ENCODE measurements at places on chromosomes 6 and 20.
A peak's percentile ranks its signal among the peaks of the same experiment; 100 is the strongest.

DNA sequence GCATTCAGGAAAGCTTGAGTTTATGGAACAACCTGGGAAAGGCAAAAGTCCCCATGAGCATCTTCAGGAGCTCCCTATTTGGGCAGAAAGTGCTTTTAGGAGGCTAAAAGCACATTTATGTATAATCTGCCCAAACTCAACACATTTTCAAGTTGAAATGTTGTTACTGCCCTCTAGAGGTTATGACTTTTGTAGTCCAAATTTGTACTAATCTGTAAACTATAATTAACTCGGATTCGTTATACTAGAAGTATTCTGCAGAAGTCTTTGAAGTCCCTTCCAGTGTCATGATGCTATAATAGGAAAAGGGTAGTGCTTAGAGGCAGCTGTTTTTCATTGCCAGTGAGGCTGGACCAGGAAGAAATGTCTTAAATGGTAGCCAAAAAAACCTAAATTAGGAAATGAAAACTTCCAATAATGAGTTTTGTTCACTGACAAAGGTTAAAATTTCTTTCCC lies 44.8 kb upstream of the EMILIN3 start:
- DNase-seq: no peak

DNA sequence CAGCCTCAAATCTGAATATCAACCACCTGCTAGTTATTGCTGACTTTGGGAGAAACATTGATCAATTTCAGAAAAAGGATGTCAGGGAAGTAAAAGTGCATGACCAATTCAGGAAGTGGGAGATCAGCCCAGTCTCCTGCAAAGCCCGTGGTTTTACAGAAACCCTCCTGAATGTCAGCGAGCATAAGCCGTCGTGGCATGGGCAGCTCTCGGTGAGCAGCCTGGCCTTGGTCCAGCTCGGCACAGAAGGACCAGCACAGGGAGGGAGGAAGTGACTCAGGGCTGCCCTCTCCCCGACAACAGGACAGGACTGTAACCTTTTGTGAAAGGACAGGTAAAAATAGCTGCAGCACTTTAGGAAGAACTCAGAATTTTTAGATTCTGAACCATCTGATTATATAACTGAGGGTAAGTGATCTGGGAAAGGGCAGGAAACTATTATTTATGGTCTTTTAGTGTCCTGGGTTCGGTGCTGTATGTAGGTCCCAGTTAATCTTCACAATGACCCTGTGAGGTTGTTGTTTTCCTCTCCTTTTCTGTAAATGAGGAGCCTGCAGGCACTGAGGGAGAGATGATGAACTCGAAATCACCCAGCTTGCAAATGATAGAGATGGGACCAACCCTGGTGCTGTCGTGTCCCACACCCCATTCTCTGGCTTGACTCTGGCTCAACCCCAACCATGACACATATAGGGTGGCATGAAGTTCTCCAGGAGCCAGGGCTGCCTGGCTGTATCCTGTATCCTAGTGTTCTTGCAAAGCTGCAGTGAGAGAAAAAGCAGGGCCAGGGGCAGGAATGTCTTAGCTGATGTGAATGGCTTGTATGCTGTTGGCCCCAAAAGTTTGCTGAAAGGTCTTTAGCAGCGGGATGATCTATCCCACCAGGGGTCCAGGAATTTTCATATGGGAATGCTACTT lies 37.6 kb downstream of the NRN1 start:
- DNase-seq: peak; percentile 20

- no peak for DNase-seq
These were observed 100.1 kb upstream of the PRDM1 start for GRCh38 chr6:105985816-105986632.

DNA sequence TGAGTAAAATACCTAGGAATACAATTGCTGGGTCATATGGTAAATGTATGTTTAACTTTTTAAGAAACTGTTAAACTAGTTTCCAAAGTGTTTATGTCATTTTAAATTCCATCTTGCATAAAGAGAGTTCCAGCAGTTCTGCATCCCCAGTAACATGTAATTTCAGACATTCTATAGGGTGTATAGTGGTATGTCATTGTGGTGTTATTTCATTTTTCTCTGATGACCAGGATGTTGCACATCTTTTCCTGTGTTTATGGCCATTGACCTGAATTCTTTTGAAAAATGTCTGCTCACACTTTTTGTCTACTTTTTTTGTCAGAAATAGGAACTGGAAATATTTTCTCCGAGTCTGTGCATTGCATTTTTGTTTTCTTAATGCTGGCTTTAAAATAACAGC lies 128.9 kb downstream of the TMEM200A start:
- peak; percentile 17 for DNase-seq

DNA sequence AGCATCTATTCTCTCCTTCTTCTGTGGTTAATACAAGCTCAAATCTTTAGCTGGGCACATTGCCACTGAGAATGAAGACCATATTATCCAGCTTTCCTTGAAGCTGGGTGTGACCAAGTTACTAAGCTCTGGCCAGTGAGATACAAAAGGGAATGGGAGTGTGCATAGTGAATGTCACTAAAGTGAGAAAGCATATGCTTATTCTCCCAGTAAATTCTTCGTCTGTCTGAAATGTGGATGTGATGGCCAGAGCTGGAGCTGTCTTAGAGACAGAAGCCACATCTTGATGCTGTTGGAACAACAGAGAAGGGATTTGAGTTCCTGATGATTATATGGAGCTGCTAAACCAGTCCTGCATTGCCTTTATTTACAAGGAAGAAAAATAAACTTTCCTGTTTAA lies 60.1 kb downstream of the SESN1 start:
- DNase-seq: no peak
